ENCODE measurements at places on chromosomes 6 and 20.

DNA sequence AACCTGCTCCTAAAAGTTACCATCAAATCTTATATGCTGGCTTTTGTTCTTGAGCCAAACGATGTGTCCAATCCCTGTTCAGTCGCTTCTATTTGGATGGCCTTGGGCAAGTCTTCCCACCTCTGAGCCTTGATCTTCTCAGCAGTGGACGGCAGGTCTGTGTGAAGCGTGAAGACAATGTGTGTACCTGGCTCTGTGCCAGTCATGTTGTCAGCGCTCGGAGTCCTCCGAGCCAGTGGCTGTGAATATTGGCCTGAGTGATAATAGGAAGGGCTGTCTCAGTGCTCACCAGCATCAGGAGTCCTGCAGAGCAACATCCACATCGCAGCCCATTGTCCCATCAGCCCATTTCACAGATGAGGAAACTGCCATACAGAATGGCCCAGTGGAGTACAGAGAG lies 219.0 kb downstream of the CDC5L start:
- DNase-seq: no peak

DNA sequence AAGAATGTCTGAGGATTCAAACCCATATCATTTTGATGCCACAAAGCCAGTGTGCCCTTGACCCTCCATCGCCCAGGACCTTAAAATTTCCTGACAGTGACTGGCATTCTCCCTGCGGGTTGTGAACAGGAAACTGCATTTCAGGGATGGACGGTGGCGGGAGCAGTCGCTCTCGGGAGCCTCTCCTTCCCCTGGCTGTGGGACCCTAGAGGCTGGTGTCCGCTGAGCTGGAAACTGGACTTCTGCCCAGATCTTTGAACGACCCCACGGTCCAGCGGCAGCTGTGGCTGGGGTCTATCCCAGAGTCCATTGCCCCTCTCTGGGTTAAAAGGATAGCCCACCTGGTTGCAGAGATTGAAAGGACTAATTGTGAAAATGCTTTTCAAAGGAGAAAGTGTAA lies 1.4 kb upstream of the SEC63 start:
- DNase-seq: no peak

DNA sequence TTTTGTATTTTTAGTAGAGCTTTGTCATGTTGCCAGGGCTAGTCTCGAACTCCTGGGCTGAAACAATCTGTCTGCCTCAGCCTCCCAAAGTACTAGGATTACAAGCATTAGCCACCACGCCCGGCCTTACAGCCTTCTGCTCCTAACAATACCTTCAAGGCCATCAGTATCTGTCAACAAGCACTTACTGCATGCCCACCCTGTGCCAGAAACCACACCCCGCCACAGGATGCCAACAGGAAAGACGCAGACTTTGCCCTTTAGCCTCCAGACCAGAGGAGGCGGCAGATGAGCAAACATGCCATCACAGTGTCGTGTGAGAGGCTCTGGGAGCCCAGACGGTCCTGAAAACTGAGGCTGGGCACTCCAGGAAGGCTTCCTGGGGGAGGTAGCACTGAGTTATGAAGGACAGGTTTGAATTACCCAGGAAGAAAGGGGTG lies 34.7 kb upstream of the TGM3 start:
- no peak for DNase-seq

DNA sequence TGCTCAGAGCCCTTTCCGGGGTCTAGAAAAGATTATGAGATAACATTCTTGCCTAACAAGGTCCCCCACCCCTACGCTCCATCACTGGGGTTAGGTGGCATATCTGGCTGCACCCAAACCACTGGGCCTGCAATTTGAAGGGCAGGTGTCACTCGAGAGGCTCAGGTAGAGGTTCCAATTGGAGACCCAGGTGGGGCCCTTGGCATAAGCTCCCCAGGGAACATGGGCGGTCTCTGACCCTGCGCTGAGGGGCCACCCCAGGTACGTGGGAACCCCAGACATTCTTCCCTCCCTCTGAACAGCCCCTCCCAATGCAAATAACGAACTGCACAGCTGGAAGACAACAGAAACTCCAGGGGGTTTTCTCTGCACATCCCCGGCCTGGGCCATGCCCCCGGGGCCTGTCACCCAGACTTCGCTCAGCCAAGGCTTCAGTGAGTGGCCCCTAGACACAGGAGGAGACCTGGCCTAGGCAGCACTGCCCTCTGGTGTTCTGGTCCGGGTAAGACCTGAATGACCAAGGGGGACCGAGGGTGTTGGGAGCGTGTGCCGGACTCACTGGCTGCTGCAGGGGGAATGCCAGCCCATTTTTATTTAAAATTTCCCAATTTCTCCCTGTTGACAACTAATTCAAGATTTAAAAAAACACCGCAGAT lies 47.5 kb downstream of the DSTN start:
- DNase-seq: peak; percentile 84

DNA sequence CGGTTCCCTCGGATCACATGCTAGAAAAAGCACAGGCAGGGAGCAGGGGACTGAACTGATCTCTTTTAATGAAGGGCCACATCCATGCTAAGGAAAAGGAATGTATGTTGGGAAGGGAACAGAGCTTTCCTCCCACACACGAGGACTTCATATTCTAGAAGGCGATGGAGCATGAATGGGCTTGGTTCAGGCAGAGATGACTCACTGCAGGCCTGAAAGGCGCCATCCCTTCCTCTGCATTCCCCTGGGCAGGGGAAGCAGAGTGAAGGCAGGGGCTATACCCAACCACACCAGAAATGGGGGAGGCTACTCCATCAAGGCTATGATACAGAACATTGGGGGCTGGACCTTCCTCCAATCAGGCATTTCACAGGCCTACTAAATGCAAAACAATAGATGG lies 30.6 kb downstream of the ELMO2 start:
- DNase-seq: no peak

DNA sequence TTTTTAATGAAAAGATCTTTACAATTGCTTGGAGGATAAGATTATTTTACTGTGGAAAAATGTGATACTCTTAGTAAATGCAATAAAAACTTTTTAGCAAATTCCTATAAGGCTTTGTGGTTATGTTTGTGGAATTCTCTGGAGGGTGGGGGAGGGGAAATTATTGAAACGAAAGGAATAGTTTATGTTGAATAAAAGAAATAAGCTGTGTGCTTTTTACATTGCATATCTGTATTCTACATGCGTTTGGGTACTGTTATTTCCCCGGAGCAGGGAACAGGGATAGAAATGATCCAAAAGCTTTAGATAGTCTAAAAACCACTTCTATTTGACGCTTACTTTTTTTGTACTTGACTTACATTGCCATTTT lies 143.8 kb downstream of the SLC16A10 start:
- no peak for DNase-seq

Measured in BE2C (cell line).